ENCODE measurements at places on chromosomes 11 and 22. TPM values are rescaled to one million over a fixed set of nuclear protein-coding genes. Genes with fewer than 3 reads are reported as not detected.
A peak's percentile ranks its signal among the peaks of the same experiment; 100 is the strongest.

DNA sequence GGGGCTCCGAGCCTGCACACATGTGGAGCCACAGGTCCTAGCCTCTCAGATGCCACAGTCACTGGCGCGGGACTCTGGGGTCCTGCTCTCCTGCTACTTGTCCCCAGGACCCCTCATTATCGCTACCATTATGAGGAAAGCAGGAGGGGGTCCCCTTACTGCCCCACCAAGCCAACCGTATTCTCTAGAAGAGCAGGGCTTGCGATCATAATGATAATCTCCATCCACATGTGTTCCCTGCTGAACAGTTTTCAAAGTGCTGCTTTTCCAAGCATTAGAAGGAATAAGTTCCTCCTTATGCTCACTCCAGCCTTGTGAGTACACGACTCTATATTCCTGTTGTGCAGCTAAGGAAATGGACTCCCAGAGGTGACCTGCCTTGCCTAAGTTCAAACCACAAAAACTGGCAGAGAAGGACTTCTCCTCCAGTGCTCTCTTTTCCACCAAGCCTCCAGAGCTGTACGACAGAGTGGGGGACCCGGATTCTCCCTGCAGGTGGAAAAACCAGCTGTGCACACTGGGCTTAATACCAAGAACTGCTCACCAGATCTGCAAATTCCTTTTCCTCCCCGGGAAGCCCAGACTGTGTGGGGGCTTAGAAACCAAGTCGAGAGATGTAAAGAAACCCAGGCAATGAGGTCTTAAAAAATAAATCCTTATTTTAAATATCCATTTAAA is 92.8 kb upstream of the DRD2 start:
- H3K27ac ChIP-seq = no peak overlapping the region
- no peaks in the 10 kb centered on the region for H3K27me3 ChIP-seq
- DNase-seq = no peak
- no peaks in the 10 kb centered on the region for H3K36me3 ChIP-seq

- no peak overlapping the region for H3K4me3 ChIP-seq
- no peaks in the 10 kb centered on the region for H3K36me3 ChIP-seq
- H3K27me3 ChIP-seq = no peaks in the 10 kb centered on the region
- DNase-seq = no peak
- no peaks in the 10 kb centered on the region for H3K4me1 ChIP-seq
Observed at GRCh38 chr11:85902353-85902752, 47.2 kb downstream of the CCDC83 start.

- DNase-seq = no peak
- no peak overlapping the region for H3K4me3 ChIP-seq
- no peaks in the 10 kb centered on the region for H3K27me3 ChIP-seq
- H3K27ac ChIP-seq = no peak overlapping the region
Observed at GRCh38 chr11:48169259-48169658, 47.4 kb upstream of the OR4B1 start.

DNA sequence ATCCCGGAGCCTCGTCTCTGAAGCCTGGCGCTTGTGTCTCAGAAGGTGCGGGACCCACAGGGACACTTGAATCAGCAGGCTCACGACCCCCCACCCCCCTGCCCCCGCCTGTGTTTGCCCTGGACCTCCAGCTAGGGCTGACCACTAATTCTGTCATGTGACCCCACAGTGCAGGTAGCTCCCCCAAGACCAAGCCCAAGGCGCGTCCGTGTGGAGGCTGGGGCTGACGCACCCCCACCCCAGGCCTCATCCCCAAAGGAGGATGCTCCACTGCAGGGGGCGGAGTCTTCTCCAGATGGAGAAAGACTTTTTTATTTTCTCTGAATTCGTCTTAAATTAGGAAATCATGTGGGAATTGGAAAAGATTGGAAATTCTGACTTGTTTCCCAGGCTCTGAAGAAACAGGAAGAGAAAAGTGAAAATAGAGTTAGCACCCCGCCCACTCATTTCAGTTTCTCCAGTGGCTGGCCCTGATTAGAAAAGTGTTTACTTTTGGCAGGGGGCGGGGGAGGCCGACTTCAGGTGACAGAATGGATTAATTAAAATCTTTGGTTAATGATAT is 1.0 kb upstream of the RELA start:
- H3K4me3 ChIP-seq = peak overlapping the region; percentile 91
- peaks cover 20% of the 10 kb centered on the region for H3K36me3 ChIP-seq
- DNase-seq = peak; percentile 34
- peaks cover 18% of the 10 kb centered on the region for H3K4me1 ChIP-seq
- peak overlapping the region; percentile 68 for H3K27ac ChIP-seq

The ADM gene
- total RNA-seq = 82.5 TPM

GRCh38 chr11:126360049-126360446 is 4.6 kb downstream of the ST3GAL4 start:
- H3K4me1 ChIP-seq = peaks cover 37% of the 10 kb centered on the region
- H3K27ac ChIP-seq = no peak overlapping the region
- H3K36me3 ChIP-seq = peaks cover 4% of the 10 kb centered on the region
- H3K27me3 ChIP-seq = no peaks in the 10 kb centered on the region

DNA sequence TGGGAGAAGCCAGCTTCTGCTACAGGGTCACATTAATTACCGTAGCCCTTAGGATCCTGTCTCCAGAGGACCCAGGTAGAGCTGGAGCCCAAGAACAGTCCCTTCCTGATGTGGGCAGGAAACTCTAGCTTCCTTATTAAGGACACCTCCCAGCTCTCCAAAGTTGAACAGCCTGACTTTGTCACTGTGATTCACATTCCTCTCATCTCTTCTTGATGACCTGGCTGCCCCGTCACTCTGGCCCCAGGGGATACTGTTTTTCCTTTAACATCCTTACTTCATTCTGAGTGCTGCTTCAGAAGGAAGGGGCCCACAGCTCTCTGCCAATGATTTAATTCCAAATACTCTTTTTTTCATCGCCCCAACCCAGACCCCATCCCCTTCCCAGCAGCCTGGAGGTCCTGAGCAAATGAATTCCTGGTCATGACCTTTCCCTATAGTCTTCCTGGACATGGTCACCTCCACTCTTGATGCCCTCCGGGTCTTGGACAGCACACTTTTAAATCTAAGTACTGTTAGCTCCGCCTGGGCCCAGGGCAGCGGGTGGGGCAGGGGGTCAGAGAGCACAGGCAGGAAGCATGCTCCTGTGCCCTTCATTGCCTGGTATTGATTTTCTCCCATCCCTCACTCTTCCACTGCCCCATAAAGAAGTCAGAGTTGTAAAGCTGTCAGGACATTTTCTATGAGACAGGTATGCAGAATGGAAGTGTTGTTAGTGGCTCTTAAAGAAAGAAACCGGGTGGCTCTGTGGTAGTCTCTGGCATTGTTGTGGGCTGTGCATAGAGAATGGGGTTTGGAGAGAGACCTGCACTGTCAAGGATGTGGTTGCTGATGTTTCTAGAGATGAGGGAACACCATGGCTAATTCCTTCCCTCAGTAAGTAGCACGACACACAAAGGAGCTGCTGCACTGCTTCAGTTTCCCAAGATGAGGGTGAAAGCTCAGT is 22.3 kb upstream of the SPON1 start:
- peak; percentile 85 for DNase-seq
- no peaks in the 10 kb centered on the region for H3K27me3 ChIP-seq
- no peaks in the 10 kb centered on the region for H3K36me3 ChIP-seq
- peaks cover 34% of the 10 kb centered on the region for H3K4me1 ChIP-seq

GRCh38 chr22:48334971-48335370 is 1492.7 kb downstream of the BRD1 start:
- no peak for DNase-seq
- H3K4me1 ChIP-seq = no peaks in the 10 kb centered on the region
- no peak overlapping the region for H3K4me3 ChIP-seq
- H3K36me3 ChIP-seq = no peaks in the 10 kb centered on the region

DNA sequence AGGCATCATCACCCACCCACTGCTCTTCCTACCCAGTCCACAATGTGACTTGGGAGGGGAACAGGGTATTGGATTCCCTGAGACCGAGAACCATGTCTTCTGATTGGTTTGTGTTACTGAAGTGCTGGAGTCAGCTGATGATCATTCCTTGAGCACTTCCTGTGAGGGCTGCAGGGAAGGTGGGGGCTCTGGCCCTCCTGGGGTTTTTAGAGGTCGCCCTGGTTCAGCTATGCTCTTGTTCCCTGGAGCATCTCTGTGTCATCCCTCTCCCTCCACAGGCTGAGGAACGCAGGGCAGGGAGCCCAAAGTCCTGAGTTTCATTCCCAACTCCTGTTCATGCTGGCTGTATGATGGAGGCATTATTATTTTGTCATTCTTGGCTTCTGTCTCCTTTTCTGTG is 6.7 kb downstream of the ZC3H7B start:
- no peak overlapping the region for H3K4me3 ChIP-seq
- no peaks in the 10 kb centered on the region for H3K27me3 ChIP-seq
- no peak overlapping the region for H3K27ac ChIP-seq
- peaks cover 17% of the 10 kb centered on the region for H3K4me1 ChIP-seq

- H3K36me3 ChIP-seq = no peaks in the 10 kb centered on the region
- no peak overlapping the region for H3K4me3 ChIP-seq
- peaks cover 24% of the 10 kb centered on the region for H3K4me1 ChIP-seq
- no peaks in the 10 kb centered on the region for H3K27me3 ChIP-seq
- no peak overlapping the region for H3K27ac ChIP-seq
Observed at GRCh38 chr22:50114221-50115021, 24.6 kb downstream of the MOV10L1 start.

DNA sequence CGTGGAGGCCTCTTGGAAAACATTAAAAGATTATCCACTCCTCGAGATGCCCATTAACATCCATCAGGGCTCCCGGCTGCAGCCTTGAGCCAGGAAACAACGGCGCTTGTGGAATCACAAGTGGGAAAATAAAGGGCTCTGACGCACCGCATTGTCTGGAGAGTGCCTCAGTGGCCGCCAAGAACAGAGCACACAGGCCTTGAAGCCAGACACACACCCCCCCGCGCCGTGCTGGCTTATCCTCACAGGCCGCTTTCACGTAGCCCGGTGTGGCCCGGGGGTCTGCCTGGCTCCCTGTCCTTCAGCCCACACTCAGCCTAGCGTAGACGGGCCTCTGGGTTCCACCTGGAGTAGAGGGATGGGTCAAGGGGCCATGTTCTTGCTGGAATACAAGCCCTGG is 1020.5 kb downstream of the BRD1 start:
- H3K4me1 ChIP-seq = no peaks in the 10 kb centered on the region
- no peak overlapping the region for H3K27ac ChIP-seq
- no peaks in the 10 kb centered on the region for H3K36me3 ChIP-seq
- H3K27me3 ChIP-seq = no peaks in the 10 kb centered on the region

GRCh38 chr22:30662040-30662439 is 5.6 kb downstream of the DUSP18 start:
- no peak for DNase-seq
- H3K36me3 ChIP-seq = no peaks in the 10 kb centered on the region
- H3K4me3 ChIP-seq = no peak overlapping the region
- H3K4me1 ChIP-seq = peaks cover 5% of the 10 kb centered on the region

The CD6 gene
- not detected for total RNA-seq

DNA sequence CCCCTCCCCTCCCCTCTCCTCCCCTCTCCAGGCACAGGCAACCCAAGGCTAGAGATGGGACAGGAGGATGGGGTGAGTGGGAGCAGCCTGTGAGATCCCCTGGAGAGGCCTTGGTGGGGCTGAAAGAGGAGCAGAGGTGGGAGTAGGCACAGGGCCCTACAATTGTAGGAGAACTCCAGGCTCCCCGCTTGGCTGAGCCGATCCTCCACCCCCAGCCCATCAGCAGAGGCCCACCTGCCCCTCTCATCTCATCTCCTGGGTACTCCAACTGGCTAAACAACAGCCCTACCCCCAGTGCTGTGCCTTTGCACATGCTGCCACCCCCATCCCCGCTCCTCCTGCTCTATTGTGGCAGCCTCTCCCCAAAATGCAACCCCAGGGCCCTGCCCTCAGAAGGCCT is 52.0 kb upstream of the A4GALT start:
- H3K36me3 ChIP-seq = no peaks in the 10 kb centered on the region
- no peaks in the 10 kb centered on the region for H3K27me3 ChIP-seq
- no peak for DNase-seq

The SLC22A8 gene
- not detected for total RNA-seq

DNA sequence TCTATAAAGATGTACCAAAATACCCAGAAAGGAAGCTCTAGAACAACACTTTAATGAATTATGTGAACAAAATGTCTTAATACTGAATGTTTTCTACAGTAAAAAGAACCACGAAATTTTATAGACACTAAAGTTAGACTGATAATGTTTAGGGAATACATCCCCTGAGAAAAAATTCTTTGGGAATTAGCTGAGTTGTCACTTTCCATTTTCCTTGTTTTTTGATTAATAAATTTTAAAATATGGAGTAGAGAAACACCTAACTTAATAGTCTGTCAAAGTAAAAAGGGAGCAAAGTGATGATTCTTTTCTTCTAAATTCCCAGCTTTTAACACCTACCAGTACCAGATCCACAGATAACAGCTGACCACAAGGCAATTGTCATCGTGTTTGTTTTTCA is 23.1 kb upstream of the SCN3B start:
- no peaks in the 10 kb centered on the region for H3K4me1 ChIP-seq
- DNase-seq = no peak
- H3K27me3 ChIP-seq = peaks cover 81% of the 10 kb centered on the region
- H3K36me3 ChIP-seq = no peaks in the 10 kb centered on the region
- no peak overlapping the region for H3K27ac ChIP-seq
- no peak overlapping the region for H3K4me3 ChIP-seq

GRCh38 chr11:69936771-69937170 is 117.6 kb upstream of the FGF3 start:
- H3K36me3 ChIP-seq = no peaks in the 10 kb centered on the region
- H3K4me1 ChIP-seq = 0 out of 2 replicates have a peak, but pooled peaks cover 2% of the 10 kb centered on the region
- no peak for DNase-seq
- H3K27ac ChIP-seq = no peak overlapping the region
- H3K27me3 ChIP-seq = no peaks in the 10 kb centered on the region

GRCh38 chr22:20957683-20958431 is 9.2 kb upstream of the AIFM3 start:
- peaks cover 7% of the 10 kb centered on the region for H3K36me3 ChIP-seq
- H3K27ac ChIP-seq = peak overlapping the region; percentile 47
- peaks cover 13% of the 10 kb centered on the region for H3K4me1 ChIP-seq
- H3K27me3 ChIP-seq = no peaks in the 10 kb centered on the region

The TMEM191C gene
- 6.4 TPM for total RNA-seq

The DDTL gene
- not detected for total RNA-seq

DNA sequence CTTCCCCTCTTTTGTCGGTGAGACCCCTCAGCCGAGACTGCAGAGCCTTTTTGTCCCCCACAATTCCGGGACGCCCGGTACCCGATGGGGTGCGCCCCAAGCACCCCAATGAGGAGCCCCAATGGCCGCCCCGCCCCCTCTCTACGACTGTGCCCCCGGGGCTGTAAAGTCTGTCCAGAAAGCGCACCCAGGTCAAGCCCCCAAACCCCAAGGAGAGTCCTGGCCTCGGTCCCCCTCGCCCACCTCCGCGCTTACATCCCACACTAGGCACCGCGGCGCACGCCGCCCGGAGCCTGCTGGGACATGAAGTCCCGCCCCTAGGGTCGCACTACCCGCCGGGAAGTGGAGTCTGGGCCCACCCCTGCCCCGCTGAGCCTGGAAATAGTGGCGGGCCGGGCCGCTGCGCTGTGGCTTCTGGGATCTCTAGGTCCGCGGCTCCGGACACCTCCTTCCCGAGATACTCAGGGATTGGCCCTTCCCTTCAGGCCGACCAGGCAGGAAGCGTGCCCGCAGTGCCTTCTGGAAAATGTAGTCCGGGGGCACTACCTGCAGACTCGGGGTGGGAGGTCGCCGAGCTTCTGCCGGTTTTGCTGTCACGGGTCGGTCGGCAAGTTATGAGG is at the start of gene MEN1:
Gene MEN1 (minus strand): TSS at position 281 of the 620 bp plus-strand sequence. CDS start 442 bp downstream, outside the sequence.
- no peaks in the 10 kb centered on the region for H3K36me3 ChIP-seq
- H3K27ac ChIP-seq = no peak within 1 kb of the TSS
- H3K4me1 ChIP-seq = peaks cover 10% of the 10 kb centered on the region
- peak; percentile 99 for DNase-seq

The ARHGAP32 gene
- 13.7 TPM for total RNA-seq

All from PC-3 (cell line).